ENCODE measurements at places on chromosomes 5 and 9. TPM values are rescaled to one million over a fixed set of nuclear protein-coding genes. Genes with fewer than 3 reads are reported as not detected.

The PLEKHG4B gene
- total RNA-seq = 1.3 TPM

The ARHGEF37 gene
- 5.9 TPM for total RNA-seq

The INSYN2B gene
- not detected for total RNA-seq

The TLR4 gene
- total RNA-seq = 7.6 TPM

The SLC23A1 gene
- total RNA-seq = 0.66 TPM

DNA sequence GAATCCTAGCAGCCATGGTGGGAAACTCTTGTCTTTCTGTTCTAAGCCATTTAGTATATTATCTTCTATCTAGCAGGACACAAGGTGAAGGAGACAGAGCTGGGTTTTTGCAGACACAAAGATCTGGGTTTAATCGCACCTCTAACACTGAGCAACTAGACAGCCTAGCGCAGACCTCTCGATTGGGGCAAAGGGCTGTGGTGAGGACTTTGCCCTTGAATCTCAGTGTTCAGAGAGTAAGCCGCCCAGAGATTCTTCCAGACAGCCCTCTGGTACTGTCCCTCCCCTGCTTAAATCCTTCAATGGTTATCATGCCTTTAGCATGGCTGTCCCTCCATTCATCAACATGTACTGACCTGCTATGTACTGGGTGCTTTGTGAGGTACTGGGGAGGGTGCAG lies 128.1 kb downstream of the CRB2 start:
- no peak for DNase-seq

DNA sequence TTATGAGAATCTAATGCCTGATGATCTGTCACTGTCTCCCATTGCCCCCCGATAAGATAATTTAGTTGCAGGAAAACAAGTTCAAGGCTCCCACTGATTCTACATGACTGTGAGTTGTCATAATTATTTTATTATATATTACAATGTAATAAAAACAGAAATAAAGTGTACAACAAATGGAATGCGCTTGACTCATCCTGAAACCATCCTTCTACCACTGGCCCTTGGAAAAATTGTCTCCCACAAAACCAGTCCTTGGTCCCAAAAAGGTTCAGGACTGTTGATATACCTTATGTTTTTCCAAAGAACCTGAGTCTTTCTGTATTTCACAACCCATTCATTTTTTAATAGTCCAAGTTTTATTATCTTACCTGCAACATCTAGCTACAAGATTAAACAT lies 403.5 kb downstream of the TAF11L14 start:
- no peak for DNase-seq

GRCh38 chr5:66894480-66895240 lies 298.5 kb downstream of the MAST4 start:
- no peak for DNase-seq

DNA sequence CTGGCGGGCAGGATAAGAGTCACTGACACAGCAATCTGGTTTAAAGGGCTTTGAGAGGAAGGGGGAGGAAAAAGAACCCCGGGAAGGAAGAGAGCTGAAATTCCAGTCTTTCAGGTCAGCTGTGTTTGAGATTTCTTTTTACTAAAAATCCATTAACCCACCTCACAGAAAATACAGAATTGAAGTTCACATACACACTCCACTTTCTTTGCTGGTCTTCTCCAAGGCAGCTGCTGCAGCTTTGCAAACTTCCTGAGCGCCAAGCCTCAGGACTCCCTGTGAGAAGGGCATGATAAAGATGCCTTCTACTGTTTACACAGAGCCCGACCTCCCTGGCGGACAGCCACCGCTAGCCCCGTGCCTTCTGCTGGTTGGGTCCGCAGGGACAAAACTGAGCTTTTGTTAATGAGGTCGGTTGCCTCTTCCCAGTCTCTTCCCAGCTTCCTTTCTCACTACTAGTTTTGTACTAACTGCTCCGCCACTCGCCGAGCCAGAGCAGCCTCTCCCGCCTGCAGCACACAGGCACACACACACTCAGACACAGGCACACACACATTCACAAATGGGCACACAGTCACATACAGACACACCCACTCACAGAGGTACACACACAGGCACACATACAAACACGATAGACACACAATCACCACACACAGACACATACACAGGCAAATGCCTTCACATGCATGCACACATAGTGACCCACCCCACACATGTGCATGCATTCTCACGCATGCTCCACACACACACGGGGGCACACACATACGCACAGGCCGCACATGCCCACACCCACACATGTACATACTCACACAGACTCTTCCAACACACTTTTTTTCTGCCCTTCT lies at the start of gene FREM1:
Gene FREM1 (minus strand): TSS at position 468 of the 845 bp plus-strand sequence. CDS start 41,451 bp downstream, outside the sequence.
- DNase-seq = peak; percentile 54

DNA sequence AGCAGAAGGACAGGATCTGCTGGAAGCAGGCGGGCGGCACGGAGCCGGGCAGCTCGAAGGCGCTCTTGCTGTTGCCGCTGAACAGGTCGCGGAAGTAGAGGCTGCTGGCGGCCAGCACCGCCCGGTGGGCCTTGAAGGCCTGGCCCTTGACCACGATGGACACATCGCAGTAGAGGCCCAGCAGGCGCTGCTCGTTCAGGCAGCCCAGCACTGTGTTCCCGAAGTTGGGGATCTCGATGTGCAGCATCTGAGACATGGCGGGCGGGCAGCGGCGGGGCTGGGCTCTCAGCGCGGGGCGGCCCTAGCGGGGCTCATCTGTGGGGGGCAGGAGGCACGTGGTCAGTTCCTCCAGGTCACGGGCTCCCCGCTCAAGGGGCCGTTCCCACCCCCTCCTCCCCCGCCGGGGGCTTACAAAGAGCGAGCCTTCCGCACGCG lies 44.8 kb downstream of the NACC2 start:
- no peak for DNase-seq

DNA sequence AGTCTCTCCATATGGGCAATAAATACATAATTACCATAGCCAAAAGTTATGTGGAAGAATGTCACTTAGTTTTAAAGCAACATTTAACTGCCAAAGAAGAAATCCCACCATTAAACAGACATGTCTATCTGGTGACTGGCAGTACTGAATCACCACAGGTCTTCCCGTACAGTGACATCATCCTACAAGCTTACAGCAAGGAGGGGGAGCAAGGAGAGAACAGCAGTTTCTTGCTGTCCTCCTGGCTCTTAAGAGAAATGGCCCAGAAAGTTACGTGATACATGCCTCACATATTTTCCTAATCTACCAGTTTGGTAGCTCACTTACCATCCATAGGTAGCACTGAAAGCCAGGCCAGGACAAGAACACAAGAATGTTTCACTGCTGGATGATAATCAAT lies 671.0 kb downstream of the DMRTA1 start:
- DNase-seq = no peak

DNA sequence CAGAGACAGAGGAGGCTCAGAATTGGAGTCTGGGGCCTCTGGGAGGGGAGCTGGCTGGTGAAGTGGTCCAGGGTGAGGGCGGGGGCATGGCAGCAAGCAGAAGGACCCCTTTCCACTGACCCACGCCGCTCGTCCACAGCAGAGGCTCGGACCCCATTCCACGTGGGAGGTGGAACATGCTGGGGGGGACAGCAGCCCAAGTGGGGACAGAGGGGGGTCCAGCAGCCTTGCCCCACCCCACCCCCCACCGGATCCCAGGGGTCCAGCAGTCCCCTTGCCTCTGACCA lies 25.4 kb upstream of the NKD2 start:
- no peak for DNase-seq

DNA sequence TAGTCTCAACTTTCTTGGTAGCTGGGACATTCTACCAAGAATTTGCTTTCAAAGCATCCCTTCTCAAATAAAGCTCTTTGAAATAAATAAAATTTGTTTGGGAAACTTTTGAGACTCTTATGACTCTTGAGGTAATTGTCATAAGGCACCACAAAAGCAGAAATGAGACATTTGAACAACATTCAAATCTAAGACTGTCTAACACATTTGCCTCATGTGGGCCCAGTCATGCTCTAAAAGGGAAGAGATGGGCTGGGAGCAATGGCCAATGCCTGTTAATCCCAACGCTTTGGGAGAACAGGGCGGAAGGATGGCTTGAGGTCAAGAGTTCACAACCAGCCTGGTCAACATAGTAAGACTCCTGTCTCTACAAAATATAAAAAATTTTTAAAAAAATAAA lies 26.4 kb downstream of the SLC31A2 start:
- no peak for DNase-seq

- no peak for DNase-seq
These were observed 492.7 kb upstream of the CLINT1 start for GRCh38 chr5:158351485-158352125.

GRCh38 chr9:77158772-77159513 lies 18.4 kb upstream of the VPS13A start:
- DNase-seq = no peak

Measured in body of pancreas (tissue), 4 donors.